ENCODE measurements at places on chromosomes 6 and 20.

DNA sequence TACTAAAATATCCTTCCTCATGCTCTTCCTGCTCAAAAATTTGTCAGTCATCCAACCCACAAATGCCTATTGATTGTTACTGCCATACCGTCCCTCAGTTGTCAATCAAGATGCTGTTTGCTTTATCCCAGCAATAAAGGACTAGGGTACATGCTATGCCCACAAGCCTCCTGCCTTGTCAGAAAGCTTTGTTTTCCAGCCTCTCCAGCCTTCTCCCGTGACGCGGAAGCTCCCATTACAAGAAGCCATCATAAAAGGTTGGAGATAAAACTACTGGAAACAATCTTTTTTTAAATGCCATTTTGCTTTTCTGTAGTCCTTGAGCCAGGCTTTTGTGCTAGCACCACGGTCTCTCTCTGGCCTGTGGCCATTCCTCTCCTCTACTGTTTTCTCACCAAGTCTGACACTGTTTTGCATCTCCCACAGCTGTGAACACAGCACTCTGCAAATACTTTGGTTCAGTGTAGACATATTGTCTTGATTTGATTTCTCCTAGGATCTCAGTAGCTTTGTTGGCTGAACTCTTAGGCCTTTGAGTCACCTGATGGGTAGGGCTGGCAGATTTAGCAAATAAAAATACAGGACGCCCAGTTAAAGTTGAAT is 495.7 kb upstream of the JARID2 start:
- DNase-seq: no peak

GRCh38 chr6:126873791-126874190 is 244.7 kb upstream of the RSPO3 start:
- no peak for DNase-seq

- DNase-seq: peak; percentile 36
These were observed 9.0 kb downstream of the SFT2D1 start for GRCh38 chr6:166333172-166333995.

GRCh38 chr20:60411813-60412212 is 453.6 kb downstream of the CDH26 start:
- DNase-seq: no peak

GRCh38 chr6:20840675-20841074 is 306.4 kb downstream of the CDKAL1 start:
- no peak for DNase-seq

DNA sequence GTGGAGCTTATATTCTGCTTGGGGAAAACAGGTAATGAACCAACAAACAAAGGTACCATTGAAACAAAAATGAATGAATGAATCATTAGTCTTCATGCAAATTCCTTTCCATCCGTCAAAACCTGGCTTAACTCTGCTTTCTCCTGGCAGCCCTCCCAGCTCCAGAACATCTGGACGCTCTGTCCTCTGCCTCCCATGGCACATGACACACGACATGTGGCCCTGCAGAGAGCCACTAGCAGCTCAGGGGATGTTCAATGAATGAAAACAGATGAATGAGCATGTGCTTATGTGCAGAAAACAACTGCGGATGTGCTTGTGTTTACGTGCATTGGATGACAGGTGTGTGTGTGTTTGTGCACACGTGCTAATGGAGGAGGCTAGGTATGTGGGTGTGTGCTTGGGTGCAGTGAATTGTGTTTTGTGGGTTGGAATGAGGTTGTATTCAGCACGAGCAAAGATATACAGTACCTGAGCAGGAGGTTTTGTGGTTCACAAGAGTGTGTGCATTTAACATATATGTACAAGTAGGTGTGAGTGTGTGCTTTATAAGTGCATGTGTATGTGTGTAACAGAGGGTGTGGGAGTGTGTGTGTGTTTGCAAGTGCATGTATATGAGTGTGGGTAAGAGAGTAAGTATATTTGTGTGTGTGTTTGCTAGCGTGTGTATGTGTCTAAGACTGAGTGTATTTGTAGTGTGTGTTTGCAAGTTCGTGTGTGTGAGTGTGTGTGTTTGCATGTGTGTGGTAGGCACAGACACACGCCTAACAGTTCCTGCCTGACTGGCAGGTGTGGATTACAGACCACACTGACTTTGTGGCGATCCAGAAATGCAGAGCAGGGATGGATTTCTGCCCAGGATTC is 374.1 kb upstream of the SULF2 start:
- DNase-seq: no peak

GRCh38 chr20:32509639-32510066 is 75.5 kb downstream of the NOL4L start:
- DNase-seq: no peak

GRCh38 chr6:74969591-74970267 is 236.1 kb downstream of the COL12A1 start:
- DNase-seq: no peak

DNA sequence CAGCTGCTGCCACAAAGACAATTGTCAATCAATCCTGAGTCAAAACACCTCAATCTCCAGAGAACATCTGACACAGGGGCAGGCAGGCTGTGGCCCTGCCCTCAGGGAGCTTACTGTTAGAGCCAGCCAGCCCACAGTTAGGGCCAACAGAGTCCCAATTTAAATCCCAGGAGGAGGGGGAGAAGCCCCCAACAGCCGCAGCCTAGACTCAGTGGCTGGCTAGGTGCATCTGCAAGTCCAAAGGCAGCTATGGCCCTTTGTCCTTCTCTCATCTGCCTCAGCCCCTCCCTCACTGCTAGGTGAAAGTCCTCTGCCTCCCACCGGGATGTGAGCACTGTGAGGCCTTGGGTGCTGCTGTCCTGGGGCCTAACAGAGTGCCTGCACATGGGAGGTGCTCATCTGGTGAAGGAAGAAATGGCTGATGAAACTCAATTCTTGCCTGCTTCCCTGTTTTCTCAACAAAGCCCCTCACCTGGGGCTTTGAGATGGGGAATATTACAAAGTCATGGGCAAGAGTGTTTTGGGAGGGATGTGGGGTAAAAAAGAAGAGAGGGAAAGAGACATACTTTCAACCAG is 33.7 kb upstream of the VEGFA start:
- no peak for DNase-seq

- no peak for DNase-seq
These were observed 612.5 kb upstream of the HS3ST5 start for GRCh38 chr6:114955363-114955762.

DNA sequence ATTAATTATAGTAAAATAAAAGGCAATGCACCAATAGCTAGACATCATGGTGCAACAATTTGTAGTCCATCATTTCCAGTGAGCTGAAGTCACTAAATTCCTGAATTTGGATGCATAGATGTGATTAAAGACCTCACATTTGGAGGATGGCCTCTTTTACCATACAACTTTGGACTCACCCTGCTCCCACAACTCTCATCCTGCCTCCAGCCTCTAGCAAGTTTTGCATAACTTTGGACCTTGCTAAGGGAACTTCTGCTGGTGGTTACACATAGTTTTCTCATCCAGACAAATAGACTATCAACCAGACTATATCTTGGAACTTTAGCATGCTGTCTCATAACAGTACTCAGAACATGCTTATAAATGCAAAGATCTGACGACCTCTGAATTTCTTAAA is 12.8 kb upstream of the ELOVL2 start:
- no peak for DNase-seq

DNA sequence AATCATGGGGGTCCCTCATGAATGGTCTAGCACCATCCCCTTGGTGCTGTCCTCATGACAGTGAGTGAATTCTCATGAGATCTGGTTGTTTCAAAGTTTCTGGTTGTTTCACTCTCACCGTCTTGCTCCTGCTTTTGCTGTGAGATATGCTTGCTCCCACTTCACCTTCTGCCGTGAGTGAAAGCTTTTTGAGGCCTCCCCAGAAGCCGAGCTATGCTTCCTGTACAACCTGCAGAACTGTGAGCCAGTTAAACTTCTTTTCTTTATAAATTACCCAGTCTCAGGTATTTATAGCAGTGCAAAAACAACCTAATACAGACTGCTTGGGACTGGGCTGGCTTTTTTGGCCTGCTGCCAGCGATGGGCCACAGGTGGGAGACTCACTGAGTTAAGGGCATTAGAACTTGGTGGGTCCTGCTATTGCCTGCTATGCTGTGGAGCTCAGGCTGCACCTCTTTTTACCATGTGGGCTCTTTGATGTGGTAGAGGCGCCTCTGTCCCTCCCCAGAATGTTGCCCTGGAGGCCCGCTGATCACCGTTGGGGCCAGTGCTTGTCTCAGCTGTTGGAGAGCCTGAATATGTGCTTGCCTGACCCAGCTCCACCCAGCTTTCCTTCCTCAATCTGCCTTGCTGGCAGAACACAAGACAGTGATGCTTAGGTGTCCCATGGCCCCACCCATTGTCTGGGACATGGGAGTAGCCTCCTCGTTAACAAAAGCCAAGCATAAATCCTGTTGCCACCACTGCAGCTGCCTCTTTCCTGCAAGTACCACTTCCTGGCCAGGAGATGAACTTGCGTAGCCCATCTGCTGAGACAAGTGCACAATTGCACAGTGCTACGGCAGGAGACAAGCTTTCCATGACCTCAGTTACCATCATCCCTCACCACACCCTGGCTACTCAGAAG is 47.1 kb downstream of the IGF2R start:
- DNase-seq: no peak

- peak; percentile 6 for DNase-seq
These were observed 131.6 kb downstream of the OGFRL1 start for GRCh38 chr6:71420095-71420692.

GRCh38 chr6:115270953-115271352 is 789.7 kb downstream of the FRK start:
- DNase-seq: no peak

DNA sequence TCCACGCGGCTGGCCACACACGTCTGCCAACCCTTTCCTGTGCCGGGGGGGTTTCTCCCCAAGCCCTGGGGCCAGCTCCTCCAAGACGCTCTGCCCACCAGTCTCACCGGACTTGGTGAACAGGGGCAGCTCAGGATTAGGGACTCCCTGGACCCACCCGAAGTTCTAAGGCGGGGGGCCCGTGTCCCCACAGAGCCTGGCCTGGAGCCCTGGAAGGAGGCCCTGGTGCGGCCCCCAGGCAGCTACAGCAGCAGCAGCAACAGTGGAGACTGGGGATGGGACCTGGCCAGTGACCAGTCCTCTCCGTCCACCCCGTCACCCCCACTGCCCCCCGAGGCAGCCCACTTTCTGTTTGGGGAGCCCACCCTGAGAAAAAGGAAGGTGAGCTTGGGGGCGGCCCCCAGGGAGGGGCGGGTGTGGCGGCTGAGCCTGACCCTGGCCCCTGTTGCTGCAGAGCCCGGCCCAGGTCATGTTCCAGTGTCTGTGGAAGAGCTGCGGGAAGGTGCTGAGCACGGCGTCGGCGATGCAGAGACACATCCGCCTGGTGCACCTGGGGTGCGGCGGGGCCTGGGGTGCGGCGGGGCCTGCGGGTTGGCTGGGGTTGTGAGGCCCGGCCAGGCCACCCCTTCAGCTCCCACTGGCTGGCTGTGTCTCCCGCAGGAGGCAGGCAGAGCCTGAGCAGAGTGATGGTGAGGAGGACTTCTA is 2.3 kb downstream of the SLC2A4RG start:
- DNase-seq: no peak

GRCh38 chr6:98416027-98416426 is 418.3 kb upstream of the POU3F2 start:
- DNase-seq: no peak
